ENCODE measurements at places on chromosomes 3 and 15.

DNA sequence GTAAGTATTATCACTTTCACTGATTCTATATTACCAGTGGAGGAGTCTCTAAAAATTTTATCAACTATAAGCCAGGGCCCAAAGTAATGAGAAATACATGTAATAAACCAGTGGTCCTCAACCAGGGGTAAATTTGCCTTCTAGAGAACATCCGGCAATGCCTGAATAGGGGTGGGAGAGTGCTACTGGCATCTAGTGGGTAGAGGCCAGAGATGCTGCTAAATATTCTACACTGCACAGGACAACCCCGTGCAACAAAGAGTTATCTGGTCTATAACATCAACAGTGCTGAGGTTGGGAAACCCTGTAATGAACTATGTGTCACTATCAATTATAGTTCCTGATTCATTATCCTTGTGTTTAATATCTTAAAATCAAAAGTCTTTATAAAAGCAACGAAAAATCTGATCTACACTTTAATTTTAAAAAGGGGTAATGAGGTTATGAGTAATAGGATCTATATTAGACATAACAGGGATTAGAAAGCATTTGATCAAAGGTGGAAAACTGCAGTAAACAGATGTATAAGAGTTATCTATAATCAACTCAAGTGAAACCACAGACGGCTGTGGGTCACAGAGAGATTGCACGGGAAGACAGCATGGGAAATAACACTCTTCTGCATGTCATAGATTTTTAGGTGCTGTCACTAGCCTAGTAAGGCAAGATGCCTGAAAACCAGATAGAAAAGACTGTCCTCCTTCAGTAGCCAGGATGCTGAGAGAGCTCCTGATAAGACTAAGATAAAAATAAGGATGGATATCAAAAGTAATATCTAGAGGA, 2.0 kb downstream of the LYSMD2 start:
- no peak for DNase-seq

- no peak for DNase-seq
Observed at GRCh38 chr3:124998247-124998630, 57.6 kb downstream of the HEG1 start.

GRCh38 chr3:16427103-16427965, 86.2 kb downstream of the RFTN1 start:
- DNase-seq, result no peak

- DNase-seq, result no peak
Observed at GRCh38 chr3:28077572-28077971, 163.8 kb upstream of the CMC1 start.

GRCh38 chr3:137947117-137947516, 62.8 kb upstream of the CLDN18 start:
- no peak for DNase-seq

DNA sequence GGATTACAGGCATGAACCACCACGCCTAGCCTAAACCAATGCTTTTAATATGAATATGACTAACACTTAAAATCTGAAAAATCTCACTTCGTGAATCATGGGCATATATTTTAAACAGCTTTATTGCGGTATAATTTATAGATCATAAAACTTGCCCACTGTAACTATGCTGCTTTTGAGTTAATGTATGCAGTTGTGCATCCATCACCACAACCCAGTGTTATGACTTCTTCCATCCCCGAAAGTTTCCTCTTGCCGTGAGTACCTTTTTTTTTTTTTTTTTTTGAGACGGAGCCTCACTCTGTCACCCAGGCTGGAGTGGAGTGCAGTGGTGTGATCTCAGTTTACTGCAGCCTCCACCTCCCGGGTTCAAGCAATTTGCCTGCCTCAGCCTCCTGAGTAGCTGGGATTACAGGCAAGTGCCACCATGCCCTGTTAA, 7.1 kb downstream of the KAT2B start:
- DNase-seq, result no peak

DNA sequence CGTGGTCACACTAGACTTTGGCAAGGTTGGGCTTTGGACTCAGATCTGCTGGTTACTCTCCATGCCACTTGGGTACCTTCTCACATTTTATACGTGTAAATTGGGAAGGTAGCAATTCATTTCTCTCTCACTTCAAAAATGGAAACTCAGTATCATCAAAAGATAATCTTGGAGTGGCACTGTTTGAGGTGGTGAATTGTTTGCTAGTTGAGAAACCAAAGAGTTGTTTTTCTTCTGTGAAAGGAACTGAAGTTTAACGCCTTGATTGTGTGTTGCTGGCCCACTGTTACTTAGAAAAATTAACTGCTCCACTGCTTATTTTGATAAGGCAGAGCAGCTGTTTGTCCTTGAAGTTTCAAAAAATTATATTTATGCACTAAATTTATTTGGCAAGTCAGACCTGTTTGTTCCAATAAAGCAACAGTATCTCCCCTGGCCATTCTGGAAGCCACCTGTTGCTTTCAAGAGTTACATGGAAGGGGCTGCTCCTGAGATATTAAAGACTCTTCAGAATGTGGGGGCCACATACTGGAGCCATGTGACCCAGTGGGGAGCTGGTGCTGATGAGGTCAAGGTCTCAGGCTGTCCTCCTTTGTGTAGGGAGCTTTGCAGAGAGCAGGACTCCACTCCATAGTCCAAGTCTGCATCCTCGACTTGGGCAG, 16.2 kb downstream of the PLCL2 start:
- no peak for DNase-seq

- no peak for DNase-seq
Observed at GRCh38 chr15:63985221-63986184, 60.8 kb downstream of the DAPK2 start.

GRCh38 chr15:100627789-100628395, 25.5 kb downstream of the ASB7 start:
- peak; percentile 62 for DNase-seq

- no peak for DNase-seq
Observed at GRCh38 chr3:2599471-2599870, 500.8 kb downstream of the CNTN4 start.

DNA sequence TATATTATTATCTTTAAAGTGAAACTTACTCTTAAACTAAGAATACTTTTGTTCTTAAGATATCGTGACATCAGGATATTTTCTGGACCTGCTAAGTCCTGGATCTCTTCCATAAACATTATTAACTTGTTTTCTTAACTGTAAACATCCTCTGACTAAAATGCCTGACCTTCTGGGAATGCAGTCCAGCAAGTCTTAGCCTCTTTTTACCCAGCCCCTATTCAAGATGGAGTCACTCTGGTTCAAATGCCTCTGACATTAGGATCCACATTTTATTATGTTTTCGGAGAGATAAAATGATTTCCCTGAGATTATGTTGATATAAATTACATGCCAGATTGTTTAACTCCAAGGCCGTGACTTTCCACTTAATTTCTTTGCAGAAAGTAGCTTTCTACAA, 37.6 kb downstream of the OSTN start:
- no peak for DNase-seq

GRCh38 chr3:43549626-43550290, 72.1 kb downstream of the ANO10 start:
- DNase-seq, result no peak

- no peak for DNase-seq
Observed at GRCh38 chr3:122066331-122067213, 11.4 kb downstream of the CD86 start.

DNA sequence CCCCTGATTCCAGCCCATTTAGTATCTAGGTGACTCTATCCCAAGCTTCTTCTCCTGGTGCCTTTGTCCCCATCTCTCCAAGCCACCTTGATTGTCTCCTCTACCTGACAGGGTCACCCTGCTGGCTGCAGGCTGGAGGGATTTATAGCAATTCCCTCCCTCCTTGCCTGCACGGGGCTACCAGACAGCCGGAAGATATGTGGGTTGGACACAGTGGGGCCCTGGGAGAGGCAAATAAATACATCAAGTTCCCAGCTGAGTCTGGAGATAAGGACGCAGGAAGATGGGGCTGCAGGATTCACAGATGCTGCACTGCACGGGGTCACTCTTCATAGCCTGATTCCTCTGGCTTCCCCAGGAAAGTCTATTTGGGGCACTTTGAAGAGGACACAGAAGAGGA, 9.3 kb upstream of the ISLR2 start:
- DNase-seq, result no peak

GRCh38 chr3:68751888-68752287, 180.5 kb downstream of the TAFA4 start:
- DNase-seq, result no peak

DNA sequence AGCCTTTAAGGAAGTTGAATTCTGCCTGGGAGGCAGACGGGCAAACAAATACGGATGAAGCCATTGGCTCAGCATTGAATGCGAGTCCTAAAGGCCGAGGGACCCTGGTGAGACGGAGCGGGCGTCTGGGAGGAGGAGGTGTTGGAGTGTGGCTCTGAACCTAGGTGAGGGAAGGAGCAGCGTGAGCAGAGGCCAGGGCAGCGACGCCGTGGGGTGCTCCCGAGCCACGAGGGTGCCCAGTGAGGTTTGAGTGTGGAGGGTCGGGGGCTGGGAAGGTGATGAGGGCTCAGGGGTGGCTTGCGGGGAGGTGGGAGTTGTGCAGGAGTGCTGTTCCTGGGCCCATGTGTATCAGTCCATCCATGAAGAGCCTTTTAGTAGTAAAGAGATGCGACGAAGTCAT, 17.0 kb downstream of the CORO2B start:
- no peak for DNase-seq

- no peak for DNase-seq
Observed at GRCh38 chr3:185561374-185561943, 9.1 kb upstream of the LIPH start.

GRCh38 chr3:27559835-27560234, 75.7 kb upstream of the SLC4A7 start:
- no peak for DNase-seq

DNA sequence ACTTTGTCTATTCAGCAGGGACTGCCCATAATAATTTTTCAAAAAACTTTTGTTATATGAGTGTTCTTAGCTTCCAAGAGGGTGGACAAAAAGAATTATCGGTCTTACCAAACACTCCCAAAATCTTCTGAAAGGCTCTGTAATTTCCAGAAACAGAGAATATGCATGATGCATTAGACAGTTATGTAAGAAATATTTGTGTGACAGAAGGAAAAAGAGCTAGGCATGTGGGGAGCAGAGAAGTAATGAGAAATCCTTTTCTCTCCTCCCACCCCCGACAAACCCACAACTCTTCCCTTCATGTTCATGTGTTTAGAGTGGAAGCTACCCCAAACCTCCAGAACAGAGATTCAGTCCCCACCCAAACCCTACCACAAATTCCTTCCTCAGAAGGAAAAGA, 86.8 kb downstream of the MYO5A start:
- no peak for DNase-seq

- DNase-seq, result no peak
Observed at GRCh38 chr3:37628711-37629301, 232.9 kb upstream of the CTDSPL start.

DNA sequence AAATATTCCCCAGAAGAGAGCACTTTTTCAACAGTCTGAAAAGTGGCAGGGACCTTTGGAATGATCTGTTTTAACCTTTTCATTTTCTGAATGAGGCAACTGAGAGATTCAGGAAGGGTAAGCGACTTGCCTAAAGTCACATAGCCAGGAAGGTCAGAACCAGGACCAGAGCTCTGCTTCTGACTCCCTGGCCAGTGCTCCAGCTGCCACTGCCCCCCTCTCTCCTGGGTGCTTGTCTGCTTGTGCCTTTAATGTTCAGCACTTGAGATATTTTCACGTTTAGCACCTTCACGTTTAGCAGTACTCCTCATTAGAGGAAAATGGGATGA, 68.3 kb downstream of the SMAD3 start:
- no peak for DNase-seq

DNA sequence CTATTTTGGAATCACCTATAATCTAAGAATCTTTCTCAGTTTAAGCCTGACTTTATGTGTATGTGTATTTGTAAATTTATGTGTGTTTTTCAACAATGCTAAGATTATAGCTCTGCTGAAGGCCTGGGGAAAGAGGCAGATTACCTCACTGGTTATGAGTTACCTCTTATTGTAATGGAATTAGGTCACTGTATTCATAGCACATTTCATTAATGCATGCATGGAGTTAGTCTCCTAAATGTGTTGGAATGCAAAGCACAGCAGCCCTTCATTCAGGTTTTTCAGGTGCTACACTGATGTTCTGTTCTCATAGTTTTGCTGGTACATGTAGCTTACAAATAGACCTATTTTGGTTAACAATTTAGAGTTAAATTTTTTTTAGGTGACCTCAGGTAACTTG, 9.5 kb downstream of the GPR87 start:
- no peak for DNase-seq

- DNase-seq, result no peak
Observed at GRCh38 chr3:61673651-61674050, 112.3 kb downstream of the PTPRG start.

DNA sequence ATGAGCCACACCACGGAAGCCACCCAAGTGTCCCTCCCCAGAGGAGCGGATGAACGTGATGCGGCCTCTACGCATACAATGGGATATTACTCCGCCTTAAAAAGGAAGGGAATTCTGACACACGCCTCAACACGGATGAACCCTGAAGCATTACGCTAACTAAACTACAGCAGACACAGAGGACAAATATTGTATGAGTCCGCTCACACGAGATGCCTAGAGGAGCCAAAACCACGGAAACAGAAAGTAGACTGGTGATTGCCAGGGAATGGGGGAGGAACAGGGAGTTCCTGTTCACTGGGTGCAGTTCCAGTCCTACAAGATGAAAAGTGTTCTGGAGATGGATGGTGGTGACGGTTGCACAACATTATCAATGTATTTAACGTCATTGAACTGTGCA, 32.7 kb downstream of the SRGAP3 start:
- DNase-seq, result no peak

DNA sequence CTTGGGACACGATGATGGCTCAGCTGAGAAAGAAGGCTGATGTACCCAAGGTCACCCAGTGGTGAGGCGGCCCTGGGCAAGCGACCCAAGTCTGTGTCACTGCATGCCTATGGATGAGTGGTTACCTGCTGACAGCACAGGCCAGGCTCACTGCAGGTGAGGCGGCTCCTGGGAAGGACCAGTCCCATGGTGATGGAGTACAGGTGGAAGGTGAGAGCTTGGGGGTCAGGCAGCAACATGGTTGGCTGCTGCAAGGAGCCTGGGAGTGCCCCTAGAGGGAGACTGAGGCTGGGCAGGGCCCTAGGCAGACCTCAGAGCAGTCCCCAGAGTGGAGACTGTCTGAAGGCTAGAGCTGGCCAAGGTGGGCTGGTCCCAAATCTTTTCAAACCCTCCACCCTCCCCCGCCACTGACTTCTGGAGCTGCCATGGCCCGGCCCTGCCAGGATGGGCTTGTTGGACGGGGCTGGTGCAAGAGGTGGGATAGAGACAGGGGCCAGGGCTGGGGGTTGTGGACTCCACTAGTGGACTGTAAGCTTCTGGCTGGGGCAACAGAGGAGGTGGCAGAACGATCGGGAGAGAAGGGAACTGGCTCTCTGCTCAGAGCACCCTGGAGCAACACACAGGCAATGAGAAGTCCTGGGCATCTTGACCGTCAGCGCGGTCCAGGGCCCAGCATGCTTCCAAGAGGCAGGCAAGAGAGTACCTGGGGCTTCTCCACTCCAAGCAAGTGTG, 72.5 kb upstream of the SLC6A11 start:
- no peak for DNase-seq

DNA sequence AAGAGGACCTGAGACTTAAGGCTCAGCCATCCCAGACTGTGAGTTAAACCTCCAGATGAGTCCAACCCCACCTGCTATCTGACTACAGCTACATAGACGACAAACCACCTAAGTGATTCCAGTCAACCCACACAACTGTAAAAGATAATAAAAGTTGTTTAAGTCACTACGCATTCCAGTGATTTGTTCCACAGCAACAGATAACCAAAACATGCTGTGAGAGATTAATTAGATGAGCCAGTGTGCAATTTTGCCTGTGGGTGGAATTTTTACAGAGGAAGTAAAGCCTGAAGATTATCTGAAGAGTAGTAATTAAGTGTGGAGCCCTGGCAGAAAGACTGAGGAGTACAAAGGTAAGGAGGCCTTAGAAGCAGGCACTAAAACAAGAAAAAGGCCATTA, 5.4 kb downstream of the BTBD1 start:
- no peak for DNase-seq

Measured in activated CD4-positive, alpha-beta T cell treated with anti-CD3 and anti-CD28 coated beads, Interleukin-2, amount 50 U/mL, for 48 hours (primary cell).